ENCODE measurements at places on chromosomes 12 and 14.

- no peak for DNase-seq
These were observed 105.0 kb downstream of the CMKLR1 start for GRCh38 chr12:108234158-108234557.

DNA sequence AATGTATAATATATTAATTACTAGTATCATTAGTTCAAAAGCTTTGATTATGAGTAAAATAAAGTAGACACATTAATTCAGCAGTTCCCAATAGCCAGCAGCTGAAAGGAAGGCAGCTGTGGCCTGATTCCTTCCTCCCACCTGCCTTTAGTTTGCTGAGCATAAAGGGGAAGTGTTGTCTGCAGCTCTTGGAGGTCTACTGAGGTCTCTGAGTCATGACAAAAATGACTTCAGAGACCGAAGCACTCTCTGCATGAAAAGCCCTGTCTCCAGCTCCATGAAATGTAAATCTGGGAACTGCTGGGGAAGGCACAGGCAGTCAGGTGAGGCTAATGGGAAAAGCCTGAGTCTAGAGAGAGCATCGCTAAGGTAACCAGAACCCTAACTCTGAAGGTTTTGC is 165.4 kb downstream of the NRXN3 start:
- DNase-seq = no peak

DNA sequence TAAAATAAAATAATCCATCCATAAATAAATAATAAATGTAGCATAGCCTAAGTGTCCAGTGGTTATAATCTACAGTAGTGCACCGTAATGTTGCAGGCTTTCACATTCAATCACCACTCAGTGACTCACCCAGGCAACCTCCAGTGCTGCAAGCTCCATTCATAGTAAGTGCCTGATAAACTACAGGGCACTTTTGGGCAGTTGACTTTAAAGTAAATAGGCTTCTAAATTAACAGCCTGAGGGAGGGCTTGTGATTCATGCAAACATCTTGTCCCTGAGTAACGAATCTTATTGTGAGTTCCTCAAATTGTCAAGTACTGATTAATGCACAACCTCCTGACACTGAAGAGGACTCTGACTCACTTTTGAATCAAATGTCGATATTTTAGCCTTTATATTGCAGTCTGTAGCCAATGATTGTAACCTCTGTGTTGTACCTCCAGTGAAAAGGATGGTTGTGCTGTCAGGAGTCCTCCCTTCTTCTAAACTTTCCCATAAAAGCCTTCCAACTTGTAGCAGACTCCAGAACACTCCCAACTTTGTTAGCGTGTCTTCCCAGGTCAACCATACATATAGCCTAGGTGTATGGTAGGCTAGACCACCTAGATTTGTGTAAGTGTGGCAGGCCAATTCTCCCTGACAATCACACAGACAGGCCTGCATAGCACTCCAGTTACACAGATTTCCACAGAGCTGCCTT is 55.0 kb upstream of the BICD1 start:
- DNase-seq = no peak

DNA sequence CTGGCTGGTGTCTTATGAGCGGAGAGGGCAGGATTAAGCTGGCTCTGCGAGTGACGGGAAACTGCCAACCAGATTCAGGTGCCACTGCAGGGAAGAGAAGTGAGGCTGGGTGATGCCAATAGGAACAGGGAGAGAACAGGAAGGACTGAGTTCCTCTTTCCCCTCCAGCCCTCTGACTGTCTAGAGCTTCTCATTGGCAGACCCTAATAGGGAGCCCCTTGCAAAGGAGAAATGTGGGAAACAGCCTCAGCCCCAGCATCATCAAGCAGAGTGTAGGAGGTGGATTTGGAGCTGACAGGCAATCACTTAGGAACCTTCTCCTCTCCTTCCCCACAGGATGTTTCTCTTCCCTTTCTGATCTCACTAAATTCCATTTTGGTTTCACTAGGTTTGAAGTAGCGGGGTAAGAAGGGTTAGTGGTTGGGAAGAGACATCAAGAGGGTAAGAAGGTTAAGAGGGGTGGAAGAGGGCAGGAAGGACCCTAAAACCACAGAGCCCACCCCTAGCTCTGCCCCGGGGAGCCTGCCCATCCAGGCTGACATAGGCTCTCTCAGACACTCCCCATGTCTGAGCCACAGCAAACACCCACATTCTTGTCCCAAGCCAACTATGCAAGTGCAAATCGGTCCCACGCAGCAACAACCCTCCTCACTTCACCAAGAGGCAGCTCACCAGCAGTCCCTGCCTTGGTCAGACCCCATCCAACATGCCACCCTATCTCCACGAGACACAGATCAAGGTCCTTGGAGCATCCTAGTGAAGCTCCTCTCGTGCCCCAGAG is 111.1 kb downstream of the STAB2 start:
- DNase-seq = no peak

DNA sequence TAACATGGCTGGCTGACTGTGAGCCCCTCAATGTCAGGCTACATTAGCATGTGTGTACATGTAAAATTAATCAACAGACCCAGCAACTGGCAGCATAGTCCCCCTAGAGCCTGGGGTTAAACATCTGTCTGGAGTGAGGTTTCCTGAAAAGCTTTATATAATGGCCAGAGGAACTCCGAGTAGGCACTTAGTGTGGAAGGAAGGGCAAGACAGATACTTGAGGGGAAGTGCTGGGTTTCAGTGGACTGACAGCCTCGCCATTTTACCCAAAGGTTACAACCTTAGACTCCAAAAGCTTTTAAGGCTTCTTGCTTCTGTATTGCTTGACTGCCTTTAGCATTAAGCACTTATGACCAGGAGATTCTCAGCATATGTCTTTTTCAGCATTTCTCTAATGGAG is 430.8 kb downstream of the FLRT2 start:
- DNase-seq = no peak

DNA sequence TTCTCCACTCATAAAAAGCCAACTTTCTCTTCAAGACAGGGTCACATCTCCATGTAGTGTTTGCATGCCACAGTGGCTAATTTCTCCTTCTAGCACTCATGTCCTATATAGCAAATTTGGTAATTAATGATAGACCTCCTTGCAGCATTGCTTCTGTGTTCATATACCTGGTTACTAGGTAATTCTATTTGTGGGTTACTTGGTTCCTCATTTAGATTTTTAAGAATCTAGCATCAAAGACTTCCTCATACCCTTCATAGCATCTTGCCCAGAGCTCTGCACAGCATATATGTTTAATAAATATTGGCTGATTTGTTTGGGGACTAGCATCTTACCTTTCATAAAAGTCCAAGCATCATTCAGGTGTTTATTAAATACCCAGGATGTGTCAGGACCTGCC is 152.1 kb downstream of the DUSP6 start:
- no peak for DNase-seq

- no peak for DNase-seq
These were observed 314.8 kb upstream of the FKBP4 start for GRCh38 chr12:2479851-2480535.

DNA sequence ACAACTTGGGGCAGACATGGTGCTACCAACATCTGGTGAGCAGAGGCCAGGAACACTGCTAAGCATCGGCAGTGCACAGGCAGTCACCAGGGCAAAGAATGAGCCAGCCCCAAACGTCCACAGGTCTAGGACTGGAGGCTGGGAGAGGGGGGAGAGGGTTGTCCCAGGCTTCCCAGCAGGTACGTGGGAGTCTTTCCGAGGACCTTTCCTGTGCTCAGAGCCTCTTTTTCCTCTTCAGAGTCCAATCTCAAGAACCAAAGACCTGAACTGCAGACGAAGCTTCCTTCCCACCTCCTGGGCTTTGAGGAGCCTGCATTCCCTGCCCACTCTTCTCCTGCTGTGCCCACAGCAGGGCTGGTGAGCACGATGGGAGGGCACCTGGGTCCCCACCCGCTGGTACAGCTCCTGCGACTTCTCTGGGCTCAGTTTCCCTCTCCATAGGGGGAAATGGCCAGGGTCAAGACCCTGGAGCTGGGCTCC is 48.7 kb downstream of the DLK1 start:
- DNase-seq = no peak

GRCh38 chr12:20946732-20947131 is 136.2 kb downstream of the SLCO1B3 start:
- DNase-seq = no peak

- no peak for DNase-seq
These were observed 109.7 kb downstream of the SLC25A47 start for GRCh38 chr14:100432652-100433427.

DNA sequence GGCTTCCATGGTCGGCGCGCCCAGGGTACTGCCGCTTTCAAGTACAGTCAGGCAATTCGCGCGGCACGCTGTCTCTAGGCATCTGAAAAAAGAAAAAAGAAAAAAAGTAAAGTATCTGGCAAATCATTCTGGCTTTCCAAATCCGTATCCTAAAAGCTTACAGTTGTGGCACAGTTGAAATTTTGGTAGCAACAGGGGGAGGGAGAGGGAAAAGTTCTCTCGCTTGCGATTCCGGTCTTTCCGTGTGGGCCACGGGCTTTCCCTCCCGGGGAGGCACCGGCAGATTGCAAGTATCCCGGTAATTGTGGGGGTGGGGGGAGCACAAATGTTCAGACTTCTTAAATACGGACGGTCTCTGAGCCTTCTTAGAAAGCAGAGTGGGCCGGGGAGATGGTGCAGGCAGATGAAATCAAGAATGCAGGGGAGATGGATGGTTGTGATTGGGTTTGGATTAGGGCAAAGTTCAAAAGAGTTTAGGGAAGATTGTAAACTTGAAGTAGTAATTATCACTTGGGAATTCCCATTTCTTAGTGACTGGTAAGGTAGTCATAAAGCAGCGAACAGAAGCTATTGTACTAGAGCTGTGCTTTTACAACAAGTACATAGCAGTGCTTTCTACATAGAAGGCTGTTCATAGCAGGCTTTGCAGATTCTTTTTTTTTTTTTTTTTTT is 1.2 kb downstream of the SOCS2 start:
- DNase-seq = no peak

DNA sequence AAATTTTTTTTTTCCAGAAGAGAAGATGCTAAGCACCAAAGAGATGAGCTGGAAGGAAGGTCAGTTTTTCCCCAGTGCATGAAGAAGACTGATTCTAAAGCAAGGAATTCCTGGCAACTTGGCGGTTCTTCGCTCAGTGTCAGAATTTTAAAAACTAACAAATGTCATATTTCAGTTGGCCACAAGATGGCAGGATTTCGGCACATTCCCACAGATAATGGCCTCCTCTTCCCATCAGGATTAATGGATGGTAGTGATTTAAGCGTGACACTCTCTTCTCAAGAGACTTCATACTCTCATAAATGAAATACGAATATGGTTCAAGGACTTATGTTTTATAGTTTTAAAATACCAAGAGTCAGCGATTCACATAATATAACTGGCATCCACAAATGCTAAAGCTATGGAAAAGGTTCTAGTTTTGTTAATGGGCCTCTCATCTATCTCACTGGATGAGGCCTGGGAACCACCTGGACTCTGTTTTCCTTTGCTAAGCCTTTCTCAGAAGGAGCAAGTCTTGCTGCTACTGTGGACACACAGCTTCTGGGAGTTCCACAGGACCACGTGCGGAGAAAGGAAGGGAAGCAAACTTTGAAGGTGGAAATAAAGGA is 46.1 kb upstream of the PTPRO start:
- no peak for DNase-seq

- no peak for DNase-seq
These were observed 34.0 kb upstream of the NFYB start for GRCh38 chr12:104171785-104172569.

GRCh38 chr12:62190689-62191490 is 69.3 kb upstream of the USP15 start:
- no peak for DNase-seq

- DNase-seq = no peak
These were observed 54.9 kb downstream of the ATF7 start for GRCh38 chr12:53571295-53571694.

DNA sequence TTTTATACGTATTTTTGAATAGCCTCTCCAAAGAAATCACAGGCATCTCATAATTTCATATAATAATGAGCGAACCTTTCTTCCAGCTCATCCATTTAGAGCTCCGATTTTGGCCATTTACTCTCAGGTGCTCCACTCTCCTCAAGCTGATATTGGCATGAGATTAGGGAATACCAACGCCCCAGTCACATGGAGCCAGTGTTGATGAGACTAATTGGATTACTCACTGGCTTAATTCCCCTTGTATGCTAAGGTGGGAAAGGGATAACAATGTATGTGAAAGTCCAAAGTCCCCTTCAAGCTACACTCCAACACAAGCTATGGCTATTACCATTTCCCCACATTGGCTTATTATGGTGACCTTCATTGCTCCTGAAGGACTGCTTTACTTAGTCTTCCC is 76.6 kb upstream of the NAV3 start:
- no peak for DNase-seq

DNA sequence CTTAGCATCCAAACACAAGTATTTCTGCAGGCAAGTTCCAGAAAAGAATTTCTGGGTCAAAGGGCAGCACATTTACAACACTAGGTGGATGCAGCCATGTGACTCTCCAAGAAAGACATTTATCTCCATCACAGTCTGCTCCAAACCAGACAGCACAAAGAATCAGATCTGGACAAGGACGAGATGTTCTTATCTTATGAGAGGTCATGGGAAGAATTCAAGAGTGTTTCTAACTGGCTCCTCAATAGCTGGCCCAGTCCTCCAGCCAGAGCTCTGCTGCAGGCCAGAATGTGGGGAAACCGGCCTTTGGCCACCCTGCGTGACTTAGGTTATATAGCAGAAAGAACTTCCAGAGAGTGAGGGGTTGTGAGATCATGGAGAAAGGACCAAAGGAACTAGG is 17.4 kb downstream of the TMEM119 start:
- no peak for DNase-seq

DNA sequence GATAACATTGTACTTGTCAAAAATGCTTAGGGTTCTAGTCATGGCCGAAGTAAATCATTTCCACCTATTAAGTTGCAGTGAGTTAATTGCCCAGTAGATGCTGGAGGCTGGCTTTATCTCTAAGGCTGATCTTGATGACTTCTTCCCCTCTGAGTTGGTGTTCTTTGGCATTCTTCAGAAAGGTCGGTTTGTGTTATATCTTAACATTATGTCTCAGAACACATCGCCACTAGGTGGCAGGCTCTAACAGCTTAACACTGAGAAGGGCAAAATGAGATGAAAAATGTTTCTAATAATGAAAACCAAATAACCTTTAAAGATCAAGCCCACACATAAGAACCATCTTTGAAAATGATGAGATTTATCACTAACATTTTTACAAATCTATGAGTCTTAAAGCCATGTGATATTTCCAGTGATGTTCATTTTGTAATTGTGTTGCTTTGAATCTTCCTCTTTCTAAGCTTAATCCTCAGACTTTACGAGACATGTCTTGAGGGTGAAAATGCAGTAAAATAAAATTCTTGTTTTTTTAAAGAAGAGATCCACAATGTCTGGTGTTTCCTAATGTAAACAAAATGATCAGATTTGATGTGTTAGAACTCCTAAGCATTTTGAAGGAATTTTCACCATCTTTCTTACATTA is 28.6 kb downstream of the SUDS3 start:
- DNase-seq = peak; percentile 37
